ENCODE measurements at places on chromosomes 1 and 21.
A peak's percentile ranks its signal among the peaks of the same experiment; 100 is the strongest.

- no peak for DNase-seq
Measured at GRCh38 chr1:117094841-117095604, 26.5 kb downstream of the TRIM45 start.

DNA sequence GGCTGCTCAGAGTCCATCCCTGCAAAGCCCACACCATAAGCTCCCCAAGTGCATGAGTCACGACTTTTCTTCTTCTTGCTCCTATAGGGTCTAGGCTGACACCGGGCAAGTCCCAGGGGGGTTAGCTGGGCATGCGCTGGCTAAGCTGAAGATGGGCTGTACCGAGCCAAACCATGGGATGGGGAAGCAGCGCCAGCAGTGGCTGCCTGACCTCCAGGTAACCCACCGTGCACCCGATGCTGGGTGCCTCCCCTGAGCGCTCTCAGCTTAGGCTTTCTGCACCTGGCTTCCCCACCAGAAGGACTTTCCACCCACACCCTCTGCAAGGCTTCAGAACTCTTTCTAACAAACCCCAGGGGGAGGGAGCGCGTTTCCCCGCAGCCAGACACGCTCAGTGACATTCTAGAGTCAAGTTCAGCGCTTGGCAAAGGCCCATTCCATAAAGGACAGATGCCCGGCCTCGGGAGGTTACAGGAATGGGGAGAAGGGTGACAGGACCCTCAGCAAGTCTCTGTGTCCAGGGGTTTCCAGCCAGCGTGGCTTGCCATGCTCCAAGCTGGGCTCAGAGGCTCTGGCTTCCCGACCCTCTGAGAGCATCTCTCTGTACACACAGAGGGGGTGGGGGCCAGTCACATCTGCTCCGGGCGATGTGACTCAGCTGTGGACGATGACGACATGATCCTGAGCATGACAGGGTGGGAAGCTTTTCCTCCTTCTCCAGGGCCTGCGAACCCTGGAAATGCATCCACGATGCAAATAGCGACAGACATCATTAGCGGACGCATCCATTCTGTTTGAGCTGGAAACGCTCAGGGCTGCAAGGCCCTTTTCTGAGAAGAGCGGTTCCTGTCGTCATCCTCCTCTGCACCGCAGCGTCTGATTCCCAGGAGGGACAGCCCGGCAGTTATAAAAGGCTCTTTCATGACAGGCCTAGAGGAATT is 107.8 kb downstream of the SIK1 start:
- no peak for DNase-seq

GRCh38 chr1:246949956-246950355 is 18.2 kb upstream of the AHCTF1 start:
- no peak for DNase-seq

DNA sequence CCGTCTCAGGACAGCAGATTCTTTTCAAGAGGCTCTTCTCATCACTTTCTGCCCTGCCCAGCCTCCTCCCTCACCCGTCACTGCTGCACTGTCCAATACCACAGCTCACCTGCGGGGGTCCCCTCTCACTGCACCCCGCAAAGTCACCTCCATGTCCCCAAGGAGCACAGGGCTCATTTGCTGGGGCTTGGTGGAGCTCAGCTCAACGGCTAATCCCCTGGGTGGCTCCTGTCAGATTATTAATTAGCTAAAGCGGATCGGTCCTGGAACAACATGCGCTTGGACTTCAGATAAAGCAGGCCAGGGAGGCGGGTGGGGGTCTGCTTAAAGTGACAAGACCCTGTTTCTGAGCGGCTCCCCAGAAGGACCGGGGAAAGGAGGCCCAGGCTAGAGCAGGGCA is 43.1 kb downstream of the CASZ1 start:
- DNase-seq: no peak

DNA sequence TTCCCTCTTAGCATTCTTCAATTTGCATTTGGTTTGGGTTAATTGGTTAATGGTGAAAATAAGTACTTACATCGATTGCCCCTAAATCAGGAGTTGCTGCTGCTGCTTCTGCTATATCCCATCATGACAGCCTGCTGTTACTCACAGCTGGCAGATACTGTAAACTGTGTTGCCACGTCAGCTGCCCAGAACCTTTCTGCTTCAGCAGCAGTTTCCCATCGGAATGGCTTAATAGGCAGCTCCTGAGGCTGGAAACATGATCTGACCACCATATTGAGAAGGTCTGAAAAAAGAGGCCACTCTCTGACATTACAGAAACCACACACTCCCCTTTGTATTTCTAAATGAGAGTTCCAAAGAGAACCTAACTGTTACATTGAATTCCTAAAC is 14.3 kb upstream of the SEC16B start:
- DNase-seq: peak; percentile 61

DNA sequence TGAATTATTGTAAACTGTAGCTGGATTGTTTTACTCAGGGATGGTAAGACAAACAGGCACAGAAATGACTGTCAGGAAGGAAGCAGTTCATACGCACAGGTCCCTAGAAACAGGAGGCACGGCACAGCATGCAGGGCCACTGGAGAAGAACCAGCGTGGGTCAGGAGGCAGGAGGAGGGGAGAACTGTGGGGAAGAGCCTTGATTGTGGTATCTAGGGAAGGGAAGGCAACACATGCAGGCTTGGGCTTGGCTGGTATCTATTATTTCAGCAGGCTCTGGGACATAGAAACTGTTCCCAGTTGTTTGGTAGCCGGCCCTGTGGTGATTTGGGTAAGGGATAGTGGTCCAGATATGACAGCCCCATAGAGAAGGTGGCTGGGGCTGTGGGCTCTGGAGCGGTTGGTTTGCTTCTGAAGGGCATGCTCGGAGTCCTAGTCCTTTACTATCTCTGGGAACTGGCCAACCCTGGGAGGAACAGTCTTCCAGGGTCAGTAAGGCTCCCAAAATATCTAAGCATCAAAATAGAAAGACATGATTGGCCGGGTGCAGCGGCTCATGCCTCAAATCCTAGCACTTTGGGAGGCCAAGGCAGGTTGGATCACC is 43.1 kb upstream of the CCSAP start:
- DNase-seq: no peak

DNA sequence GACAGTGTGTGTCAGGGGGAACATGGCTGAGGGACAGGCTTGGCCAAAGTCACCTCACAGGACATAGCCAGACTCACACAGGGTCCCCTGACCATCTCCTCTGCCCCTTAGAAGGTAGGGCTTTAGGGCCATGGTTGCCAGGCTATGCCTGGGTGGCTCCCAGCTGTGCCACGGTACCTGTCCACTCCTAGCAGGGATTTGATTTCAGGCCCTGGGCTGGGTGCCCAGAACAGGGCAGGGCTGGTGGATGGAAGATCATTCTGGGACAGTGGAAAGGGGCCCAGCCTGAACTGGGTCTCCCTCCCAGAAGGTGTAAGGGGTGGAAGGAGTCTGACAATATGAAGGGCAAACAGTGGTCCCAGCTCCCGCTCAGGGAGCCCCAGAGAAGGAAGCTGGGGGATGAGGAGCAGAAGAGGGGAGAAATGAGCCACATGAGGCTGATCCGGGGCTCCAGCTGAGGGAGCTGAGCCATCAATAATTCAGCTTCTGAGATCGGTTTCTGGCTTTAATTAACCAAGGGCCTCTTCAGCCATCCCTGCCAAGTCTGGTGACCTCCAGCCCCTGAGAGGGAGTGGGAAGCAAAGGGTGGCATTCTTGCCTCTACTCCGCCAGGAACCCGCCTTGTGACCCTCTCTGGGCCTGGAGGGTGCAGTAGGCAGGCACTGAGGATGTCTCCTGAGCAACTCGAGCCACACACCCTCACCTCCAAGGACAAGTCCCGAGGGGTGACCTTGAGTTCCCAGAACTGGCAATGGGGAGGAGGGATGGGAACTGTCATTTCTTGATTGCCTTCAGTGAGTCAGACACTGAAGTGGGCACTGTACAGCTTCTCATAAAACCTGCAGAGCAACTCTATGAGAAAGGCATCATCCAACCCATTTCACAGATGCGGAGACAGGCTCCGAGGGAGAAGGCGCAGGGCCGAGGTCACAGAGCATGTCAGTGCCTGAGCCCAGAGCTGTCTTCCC is 2.1 kb downstream of the CD164L2 start:
- DNase-seq: no peak

GRCh38 chr1:34166191-34166624 is 1.2 kb upstream of the CSMD2 start:
- peak; percentile 79 for DNase-seq

GRCh38 chr1:6503884-6504602 is 12.6 kb upstream of the PLEKHG5 start:
- no peak for DNase-seq

GRCh38 chr1:46102769-46103476 is 29.5 kb downstream of the PIK3R3 start:
- DNase-seq: no peak

DNA sequence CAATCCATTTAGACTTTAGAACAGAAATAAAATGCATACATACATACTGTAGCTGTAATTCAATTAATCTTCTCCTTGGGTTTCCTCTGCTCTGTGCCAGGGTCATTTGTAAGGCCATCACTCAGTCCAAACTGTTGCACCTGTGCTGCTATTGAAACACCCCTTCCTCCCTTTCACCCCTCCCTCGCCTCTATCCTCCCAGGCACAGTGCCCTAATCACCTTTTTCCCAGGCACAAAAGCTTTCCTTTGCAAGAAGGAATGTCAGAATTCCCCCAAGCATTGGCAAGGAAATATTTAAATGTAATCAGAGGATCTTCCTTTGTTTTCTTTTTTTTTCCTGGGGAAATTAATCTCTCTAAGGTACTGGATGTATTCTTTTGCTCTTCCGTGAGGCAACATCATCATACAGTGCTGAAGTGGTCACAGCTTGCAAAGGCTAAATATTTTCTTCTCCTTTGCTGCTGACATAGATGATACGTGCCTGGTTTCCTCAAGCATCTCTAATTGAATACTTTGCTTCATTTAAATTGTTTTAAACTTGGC is 339.3 kb upstream of the NR5A2 start:
- DNase-seq: no peak

DNA sequence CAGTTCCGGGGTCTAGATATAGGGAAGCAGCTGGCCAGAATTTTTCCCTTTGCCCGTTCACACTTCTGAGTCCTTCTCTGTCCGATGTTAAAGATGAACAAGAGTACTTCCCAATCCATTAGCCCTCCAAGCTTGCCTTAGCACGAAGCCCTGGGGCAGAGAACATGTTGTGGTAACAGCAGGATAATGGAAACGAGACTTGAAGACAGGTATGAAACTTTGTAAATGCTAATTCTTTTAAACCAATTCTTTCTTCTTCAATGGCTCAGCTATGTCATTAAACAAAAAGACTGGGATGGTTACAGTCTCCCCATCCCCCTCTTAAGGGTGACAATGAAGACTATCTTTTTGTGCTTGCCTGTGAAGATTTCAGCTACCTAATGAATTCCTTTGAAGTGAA is 218.5 kb downstream of the PLA2G4A start:
- no peak for DNase-seq

GRCh38 chr1:231724876-231725647 is 98.5 kb downstream of the DISC1 start:
- peak; percentile 59 for DNase-seq

GRCh38 chr1:53368314-53369033 is 40.6 kb upstream of the LRP8 start:
- peak; percentile 45 for DNase-seq

- DNase-seq: peak; percentile 74
Measured at GRCh38 chr1:25906644-25907300, 553 bp upstream of the STMN1 start.

DNA sequence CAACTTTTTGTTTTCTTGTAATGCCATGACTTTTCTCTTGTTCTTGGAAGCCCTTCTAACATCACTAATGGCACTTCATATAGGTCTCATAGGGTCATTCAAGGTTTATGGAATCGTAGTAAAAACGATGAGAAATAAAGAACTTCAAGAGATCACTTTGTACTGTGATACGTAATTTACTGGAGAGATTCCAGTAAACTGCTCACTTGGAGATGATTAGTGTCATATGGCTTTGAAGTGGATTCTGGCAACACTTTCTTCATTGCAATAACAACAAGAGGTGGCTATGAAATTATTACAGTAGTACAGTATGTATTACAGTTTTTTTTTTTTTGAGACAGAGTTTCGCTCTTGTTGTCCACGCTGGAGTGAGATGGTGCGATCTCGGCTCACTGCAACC is 103.4 kb downstream of the RUSC1 start:
- no peak for DNase-seq

- DNase-seq: no peak
Measured at GRCh38 chr1:149963358-149963757, 26.7 kb upstream of the MTMR11 start.

DNA sequence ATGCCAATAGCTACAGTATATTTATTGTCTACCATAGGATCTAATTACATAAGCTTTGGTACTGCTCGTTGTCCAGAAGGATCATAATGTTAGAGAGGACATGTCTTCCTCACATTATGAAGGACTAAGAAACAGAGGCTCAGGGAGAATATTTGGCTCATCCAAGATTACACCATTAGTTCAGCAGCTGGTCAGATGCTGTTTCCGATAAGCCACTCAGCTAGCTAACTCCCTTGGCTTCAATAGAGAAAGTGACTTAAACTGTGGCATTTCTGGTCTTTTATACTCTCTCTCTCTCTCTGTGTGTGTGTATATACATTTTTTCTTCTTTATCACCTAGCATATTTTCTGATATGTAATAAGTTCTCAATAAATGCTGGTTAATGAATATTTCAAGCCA is 70.4 kb downstream of the DDR2 start:
- no peak for DNase-seq

- no peak for DNase-seq
Measured at GRCh38 chr21:31644643-31645042, 14.8 kb upstream of the SOD1 start.
